ENCODE measurements at places on chromosomes 5 and 9.

DNA sequence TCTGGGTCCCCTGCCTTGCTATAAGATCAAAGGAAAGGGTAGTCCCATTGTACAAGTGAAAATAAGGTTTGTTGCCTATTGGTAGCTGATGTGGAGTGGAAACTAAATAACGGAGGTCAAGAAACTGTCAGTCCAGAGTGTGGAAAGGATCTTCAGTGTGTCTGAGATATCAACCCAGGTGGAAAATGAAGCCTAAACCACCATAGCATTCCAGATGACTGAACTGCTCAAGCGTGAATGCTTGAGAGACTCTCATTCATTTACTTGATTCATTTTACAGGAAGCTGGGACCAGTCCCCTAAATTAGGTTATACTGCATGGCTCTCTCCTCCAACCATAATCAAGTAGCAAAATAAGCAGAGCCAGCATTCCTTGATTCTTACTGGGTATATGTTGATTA lies 116.0 kb upstream of the SLC28A3 start:
- DNase-seq, result no peak

GRCh38 chr9:92055624-92056023 lies 59.6 kb downstream of the SPTLC1 start:
- no peak for DNase-seq

- no peak for DNase-seq
Observed at GRCh38 chr5:154862766-154863165, 4.3 kb downstream of the CNOT8 start.

- DNase-seq, result no peak
Observed at GRCh38 chr5:53882006-53882675, 321.7 kb downstream of the NDUFS4 start.

DNA sequence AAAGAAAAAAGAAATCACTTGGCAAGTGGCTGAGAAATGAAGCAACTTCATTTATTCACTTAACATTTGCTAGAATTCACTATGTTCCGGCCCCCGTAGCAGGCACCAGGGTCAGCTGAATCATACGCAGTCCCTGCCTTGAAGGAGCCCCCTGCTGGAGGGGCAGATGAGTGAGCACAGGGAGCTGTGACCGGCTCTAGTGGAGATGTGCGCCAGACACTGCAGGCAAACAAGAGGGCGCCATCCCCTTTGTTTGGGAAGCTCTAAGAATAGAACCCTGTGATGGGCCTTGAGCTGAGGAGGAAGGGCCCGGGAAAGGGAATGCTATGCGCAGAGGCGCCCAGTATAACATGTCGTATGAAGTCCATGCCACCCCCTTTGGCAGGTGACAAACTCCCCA lies 20.2 kb upstream of the RPL26L1 start:
- DNase-seq, result no peak

Measured in stimulated activated effector memory CD8-positive, alpha-beta T cell treated with anti-CD3 and anti-CD28 coated beads, Interleukin-12 subunit alpha, Interleukin-12 subunit beta, amount 100 ng/mL, for 72 hours (primary cell).